H54 (cell line): ENCODE measurements at places on chromosomes 13 and 19.

DNA sequence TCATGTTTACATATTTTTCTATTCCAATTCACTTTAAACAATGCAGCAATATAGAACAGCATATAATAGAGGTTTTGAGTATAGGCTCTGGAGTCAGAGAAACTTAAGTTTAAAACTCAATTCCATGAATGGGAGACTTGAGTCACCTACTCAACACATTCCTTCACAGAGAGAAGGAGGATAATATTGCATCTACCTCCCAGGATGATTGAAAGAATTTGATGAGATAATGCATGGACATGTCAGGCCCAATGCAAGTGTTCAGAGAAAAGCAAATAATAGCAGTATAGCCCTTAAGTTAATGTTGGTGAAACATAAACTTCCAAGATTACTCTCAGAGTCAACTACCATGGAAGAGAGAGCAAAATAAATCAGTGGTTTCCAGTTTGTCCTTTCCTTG lies 170.2 kb downstream of the DCLK1 start:
- DNase-seq, result no peak

DNA sequence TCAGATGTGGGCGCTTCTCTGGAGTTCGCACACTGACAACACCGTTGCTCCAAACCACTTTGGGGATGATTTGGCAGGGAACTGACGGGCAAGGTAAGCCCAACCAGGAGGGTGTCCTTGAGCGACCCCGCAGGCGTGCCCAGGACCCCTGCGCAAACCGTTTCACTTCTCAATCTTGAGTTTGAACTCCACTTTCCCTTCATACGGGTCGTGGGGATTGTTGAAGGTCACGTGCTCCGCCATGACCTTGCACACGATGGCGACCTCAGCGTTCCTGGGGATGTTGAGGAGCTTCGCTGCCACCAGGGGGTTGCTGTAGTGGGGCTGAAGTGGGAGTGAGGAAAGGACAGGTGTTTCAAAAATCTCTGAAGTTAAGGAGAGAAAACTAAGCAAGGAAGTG lies 8.8 kb downstream of the ATP4B start:
- no peak for DNase-seq

GRCh38 chr19:51296336-51297093 lies 14.9 kb upstream of the IGLON5 start:
- DNase-seq, result no peak

- DNase-seq, result no peak
Measured at GRCh38 chr19:50520822-50521465, 7.2 kb upstream of the ASPDH start.

GRCh38 chr13:65808061-65808460 lies 1422.1 kb downstream of the PCDH9 start:
- no peak for DNase-seq

DNA sequence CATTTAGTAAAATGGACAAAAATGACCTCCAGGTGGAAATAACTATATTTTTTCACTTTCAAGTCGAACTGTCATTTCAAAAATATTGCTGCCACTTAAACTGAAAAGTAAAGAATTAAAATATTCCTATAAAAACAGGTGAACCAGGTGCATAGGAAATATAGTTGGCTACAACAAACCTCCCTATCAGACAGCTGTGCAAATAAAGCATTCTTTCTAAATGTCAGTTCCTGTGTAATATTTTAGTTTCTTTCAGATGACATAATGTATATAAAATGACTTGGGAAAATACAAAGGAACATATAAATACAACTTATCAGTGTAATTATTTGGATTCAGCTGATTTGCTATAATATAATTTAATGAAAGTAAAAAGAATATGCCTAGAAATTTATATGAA lies 403.5 kb upstream of the GPC6 start:
- DNase-seq, result no peak
